ENCODE measurements at places on chromosomes 13 and 19.

DNA sequence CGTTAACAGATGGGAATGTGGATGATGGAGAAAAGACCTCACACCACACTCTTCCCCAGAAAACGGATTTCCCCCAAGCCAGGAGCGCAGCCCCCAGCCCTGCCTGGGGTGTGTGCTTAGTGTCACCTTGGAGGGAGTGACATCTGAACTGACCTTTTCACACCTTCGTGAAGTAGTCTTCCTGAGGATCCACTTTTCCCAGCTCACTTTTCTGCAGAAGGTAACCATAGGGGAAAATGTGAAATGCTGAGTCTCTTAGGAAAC, 26.2 kb downstream of the SIAH3 start:
- no peak for DNase-seq

GRCh38 chr19:3818466-3818865, 32.3 kb upstream of the MATK start:
- DNase-seq = peak; percentile 13

DNA sequence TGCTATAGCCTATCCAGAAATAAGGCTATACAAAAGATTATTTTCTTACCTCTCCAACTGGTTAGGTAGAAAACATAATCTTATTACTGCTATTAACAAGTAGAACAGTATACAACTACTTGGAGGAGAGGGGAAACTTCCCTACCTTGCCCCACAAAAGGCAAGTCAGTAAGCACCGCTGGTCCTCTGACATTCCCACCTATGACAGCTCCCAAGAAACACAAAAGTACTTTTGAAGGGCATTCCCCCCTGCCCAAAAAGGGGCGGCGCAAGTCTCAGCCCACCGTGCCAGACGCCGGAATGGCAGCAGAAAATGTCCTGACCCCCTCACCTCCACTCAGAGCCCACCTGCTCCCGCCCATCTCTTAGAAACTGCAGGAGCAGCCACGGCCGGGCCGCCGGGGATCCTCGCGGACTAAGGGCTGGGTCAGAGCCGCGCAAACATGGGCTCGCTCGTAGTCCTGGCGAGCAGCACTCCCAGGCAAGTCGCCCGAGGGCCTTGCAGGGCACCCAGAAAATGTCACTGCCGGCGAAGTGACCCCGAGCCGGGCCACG, 437 bp downstream of the SUCLA2 start:
- DNase-seq = no peak

DNA sequence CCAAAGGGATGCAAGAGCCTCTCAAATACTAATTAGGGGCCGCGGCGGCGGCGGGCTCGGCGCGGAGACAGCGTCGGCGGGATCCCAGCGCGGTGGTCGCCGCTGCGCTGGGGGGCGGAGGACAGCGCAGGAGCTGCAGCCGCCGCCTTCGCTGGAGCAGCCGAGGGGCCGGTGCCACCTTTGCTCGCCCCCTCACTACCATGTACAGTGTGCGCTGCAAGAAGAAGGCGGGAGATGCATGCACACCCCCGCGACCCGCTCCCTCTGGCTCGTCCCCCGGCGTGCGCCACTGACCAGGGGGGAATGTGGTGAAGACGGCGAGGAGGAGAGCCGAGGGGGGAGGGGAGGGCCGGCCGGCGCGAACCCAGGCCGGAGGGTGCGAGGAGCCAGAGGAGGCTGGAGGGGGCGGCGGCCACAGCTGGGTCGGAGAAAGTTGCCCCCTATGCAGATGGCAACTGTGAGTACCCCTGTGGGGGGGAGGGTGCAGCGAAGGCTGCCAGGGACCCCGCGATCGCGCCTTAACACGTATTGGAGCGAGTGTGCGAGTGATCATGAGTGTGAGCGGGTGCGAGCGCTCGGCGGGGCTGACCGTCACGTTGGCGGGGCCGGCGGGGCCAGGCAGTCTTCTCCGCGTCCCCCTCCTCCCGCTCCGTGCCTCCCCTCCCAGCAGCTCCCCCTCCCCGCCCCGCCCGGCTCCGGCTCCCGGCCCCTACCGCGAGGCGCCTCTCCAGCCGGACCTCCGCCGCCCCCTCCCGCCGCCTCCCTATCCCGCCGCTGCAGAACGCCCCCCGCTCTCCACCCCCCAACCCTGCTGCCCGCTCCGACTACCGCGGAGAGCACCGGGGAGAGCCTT, 808 bp downstream of the SLITRK5 start:
- DNase-seq = peak; percentile 25

DNA sequence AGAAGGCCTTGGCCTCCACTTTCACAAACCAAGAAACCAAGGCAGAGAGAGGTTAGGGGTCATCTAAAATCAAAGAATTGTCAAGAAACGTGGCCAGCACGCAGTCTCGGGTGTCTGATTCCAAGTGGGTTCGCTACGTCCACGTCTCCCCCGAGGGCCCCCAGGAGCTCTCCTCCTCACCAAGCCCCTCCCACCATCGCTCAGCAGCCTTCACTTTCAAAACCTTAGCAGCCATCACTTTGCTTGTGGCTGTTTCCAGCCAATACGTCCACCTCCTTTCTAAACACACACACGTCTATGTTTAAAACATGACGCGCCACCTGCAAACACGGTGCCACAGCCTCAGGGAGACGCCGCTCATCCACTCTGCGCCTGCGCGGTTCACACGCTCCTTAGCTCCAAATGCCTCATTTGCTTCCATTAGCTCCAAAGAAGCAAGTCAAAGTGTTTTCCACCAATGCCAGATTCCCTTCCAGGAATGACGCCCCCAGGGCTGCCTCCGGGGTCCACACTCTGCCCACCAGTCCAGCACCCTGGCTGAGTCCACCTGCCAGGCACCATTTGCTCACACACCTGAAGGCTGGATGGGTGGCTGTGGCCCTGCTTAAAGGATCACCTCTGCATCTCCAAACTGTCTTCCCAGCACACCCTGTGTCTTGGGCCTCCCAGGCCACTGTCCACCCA, 5.5 kb downstream of the RASA3 start:
- DNase-seq = no peak

DNA sequence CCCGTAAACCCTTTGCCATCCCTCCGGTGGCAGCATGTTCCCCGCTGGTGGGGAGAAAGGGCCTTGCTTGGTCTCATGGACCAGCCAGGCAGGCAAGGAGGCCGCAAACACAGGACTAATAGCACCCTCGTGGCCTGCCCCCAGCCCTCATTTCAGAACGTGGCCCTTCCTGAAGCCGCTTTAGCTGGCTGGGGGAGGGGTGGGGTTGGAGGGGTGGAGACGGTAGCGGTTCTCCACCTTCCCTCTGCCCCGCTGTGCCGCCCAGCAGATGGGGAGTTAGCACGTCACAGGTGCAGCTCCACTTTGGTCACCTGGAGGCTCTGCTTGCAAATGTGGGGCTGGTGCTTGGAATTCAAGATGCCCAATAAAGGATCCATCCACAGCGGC, 59.3 kb upstream of the URI1 start:
- no peak for DNase-seq

DNA sequence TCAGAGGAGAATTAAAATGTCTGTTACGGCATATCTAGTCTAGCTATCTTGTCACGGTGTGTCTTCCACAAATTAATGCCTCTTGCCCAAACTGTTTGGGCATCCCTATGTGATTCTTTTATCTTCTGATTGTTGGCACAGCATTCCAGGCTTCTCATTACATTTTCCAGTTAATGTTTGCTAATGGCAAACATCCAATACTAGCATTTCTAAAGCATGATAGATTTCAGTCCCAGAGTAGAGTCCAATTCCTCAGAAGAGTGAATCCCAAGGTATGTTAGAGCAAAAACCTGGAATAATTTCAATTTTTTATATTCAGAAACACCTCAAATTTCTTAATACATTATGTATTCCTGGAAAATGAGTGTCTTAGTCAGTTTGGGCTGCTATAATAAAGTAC, 684.5 kb upstream of the SLITRK1 start:
- DNase-seq = no peak

DNA sequence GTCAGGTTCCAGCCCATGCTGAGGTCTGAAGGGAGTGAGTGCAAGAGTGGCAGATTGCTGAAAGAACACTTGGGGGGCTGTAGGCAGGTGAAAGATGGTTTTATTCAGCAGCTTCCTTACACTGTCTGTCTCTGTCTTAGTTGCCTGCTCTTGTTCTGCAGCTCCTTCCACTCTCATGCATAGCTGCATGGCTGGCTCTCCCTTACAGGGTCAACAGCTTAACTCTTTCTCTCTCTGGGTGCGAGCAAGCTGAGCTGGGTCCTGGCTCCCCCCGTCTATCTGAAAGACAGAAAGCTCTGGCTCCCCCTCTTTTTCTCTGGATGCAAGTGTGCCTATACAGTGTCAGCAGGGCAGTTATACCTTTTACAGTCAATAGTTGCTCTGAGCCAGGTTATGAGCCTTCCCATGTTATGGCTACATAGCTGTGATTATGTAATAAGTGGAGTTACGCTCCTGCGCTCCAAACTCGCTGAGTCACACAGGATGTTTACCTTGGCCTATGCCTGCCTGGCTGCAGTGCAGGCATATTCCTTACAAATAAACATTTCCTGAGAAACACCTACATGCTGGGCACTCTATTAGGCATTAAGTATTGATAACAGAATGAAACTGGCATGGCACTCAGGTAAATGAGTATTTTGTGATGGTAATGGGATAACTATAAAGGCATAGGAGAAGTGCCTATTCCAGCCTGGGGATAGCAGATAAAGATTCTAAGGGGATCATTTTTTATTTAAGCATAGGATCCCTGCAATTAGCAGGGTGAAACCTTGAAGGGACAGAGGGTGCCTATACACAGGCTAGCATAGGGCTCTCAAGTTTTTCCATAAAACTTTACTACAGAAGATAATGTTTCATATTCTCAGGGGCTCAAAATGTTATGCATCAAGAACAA, 826.9 kb upstream of the PCDH9 start:
- no peak for DNase-seq

- no peak for DNase-seq
These were observed 24.2 kb downstream of the SIAH3 start for GRCh38 chr13:45827318-45827717.

DNA sequence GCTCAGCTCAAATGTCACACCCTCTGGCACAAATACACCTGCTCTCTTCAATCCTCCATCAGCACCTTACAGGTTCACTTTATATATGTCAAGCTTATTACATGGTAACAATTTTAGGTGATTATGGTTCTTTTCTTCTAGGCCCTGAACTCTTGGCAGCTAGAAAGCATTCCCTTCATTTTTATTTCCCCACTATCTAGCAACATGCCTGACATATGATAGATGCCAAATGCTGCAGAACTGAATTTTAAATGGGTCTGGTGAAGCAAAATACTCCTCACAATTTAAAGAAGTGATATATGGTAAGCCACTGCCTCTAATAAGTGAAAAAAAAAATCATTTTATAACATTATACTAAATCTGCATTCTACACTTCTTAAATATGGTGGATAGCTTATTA, 95.2 kb downstream of the USP12 start:
- no peak for DNase-seq

- DNase-seq = no peak
These were observed 55.2 kb downstream of the XPO4 start for GRCh38 chr13:20847296-20847695.

DNA sequence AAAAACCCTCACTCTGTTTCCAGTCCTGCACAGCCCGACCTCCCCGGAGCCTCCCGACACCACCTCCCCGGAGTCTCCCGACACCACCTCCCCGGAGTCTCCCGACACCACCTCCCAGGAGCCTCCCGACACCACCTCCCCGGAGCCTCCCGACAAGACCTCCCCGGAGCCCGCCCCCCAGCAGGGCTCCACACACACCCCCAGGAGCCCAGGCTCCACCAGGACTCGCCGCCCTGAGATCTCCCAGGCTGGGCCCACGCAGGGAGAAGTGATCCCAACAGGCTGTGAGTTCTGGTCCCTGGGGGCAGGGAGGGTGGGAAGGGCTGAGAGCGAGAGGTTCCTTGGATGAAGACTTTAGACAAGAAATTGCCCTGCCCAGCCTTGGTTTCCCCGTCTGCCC, 5.4 kb downstream of the MADCAM1 start:
- DNase-seq = no peak

DNA sequence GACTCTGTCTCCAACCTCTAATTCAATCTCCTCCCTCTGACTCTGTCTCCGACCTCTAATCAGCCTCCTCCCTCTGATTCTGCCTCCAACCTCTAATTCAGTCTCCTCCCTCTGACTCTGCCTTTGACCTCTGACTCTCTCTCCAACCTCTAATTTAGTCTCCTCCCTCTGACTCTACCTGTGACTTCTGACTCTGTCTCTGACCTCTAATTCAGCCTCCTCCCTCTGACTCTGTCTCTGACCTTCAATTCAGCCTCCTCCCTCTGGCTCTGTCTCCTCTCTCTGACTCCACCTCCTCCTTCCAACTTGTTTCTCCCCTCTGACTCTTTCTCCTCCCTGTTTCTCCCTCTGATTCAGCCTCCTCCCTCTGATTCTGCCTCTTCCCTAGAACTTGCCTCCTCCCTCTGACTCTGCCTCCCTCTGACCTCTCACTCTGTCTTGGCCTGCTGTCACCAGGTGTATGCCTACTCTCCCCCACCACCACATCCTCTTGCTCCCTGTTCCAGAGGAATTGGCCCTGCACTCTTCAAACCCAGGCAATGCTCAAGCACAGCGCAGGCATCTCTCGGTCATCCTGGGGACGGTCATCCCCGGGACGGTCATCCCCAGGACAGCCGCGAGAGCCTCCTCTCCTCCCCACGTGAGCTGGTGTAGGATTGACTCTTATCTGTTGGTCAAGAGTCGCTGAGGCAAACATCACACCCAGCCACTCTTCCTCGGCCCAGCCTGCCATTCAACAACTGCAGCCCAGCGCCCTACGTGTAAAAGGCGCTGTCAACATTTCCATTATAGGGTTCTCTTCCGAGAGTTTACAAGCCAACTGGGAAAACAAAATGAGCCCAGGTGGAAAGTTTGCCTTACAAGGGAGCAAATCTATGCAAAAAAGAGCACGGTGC, 60.2 kb downstream of the ZIC5 start:
- no peak for DNase-seq

DNA sequence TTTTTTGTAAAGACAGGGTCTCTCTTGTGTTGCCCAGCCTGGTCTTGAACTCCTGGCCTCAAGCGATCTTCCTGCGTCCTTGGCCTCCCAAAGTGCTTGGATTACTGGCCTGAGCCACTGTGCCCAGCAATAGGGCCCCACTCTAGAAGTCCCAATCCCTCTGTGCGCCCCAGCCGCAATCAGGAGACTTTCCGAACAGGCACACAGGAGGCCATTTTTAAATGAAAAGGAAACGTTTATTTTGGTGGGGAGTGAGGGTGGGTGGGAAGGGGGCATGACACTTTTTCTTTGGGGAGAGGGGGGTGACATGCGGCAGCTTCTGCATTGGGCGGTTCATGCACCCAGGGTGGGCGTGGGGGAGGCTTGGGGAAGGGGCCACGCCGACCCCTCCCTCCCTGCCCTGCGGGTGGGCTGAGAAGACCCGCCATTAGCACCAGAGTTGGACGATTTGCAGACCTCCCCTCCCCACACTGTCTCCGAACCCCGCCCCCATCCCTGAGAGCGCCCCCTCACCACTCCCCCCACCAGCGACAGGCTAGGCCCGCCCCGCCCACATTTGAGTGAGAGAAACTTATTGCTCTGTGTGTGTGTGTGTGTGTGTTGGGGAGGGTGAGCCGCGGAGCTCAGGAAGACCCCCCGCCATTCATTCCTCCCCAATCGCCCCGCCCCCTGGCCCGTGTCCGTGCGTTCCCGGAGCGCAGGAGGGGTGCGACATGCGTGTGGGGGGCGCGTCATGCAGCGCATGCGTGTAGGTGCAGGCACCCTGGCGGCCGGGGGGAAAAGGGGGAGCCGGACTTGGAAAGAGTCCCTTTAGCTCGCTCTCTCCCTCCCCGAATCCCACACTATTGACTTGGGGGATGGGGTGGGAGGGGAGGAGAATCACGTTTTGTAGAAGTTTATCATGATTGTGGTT, 17.2 kb downstream of the KCNC3 start:
- no peak for DNase-seq

GRCh38 chr13:76597868-76598267, 288.3 kb downstream of the KCTD12 start:
- no peak for DNase-seq

- DNase-seq = peak; percentile 15
These were observed 1525.4 kb downstream of the SLITRK1 start for GRCh38 chr13:82356667-82357410.

GRCh38 chr13:50158385-50159165, 143.3 kb downstream of the KCNRG start:
- no peak for DNase-seq

All from Ammon's horn (tissue), 1 donor.